ENCODE measurements at places on chromosomes 12 and 14.

DNA sequence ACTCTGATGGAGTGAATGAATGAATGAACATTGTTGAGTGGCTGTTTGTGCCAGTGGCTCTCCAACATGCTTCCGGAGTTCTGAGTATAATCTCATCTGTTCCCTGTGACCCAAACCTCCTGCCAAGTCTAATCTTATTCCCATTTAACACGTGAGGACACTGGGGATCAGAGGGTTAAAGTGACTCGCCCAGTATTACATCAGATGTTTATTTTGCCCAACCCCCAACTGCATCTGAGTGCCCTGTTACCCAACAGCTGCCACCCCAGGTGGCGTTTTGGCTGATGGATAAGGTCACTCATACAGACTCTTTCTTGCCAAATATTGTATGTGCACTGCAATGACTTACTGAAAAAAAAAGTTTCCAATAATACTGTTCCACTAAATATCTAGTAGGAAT, 210.9 kb downstream of the EXOC5 start:
- no peak for DNase-seq

DNA sequence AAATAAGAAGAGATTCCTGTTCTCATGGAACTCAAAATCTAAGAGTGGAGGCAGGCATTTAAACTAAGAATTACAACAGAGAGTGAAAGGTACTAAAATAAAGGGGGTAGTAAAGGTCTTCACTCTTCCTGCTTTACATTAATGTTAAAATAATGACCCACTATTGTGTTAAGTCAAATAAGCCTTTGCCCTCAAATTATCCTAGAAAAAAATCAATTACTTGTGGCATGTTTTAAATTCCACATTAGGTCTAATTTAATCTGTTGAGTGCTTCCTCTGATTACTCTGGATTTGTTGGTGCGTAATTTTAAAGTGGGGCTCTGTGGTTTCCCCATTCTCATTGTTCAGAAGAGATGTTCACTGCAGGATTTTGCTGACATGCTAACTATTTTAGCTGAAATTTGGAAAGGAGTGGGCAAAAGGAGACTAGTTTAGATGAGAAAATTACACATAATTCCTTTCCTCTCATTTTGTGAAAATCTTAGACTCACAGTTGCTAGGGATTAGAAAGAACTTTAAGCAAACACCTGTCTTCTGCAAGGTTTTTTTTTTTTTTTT, 35.5 kb downstream of the BTG1 start:
- no peak for DNase-seq

DNA sequence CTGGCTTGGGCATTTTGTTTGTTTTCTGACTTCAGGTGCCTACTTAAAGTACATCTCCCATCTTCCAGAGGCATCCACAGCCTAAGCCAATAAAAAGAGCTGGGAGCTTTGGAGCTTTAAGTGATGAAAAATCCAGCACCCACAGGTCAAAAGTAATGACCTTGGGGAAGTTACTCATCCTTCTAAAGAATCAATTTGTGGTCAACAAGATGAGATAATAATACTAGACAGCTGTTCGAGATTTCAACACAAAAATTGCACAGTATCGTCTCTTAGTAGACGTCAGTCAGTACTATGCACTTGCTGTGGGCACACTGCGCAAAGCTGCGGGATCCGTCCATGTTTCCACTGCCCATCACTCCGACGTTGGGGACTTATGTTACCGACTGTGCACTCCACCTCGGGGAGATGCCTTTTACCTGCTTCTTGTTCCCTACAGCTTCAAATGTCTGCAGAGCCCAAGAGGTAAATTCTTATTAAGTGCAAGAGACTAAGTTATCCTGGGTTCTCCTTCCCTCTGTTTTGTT, 1.3 kb downstream of the ST8SIA1 start:
- DNase-seq = no peak

DNA sequence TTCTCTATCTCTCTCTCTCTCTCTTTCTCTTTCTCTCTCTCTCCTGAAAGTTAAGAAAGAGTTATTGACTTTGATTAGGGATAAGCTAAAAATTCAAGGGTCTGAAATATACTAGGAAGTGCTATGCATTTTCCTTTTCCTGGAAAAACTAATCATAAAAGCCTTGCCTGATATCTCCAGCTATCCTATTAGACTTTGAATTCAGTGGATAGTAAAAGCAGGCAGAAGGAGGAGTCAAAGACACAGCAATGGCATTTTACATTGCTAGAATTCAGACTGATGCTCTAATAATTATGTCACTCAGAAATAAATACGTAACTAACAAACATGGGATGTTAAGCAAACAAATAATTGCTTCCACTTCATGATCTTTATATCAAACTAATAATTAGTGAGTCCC, 272.0 kb downstream of the SSPN start:
- no peak for DNase-seq

GRCh38 chr12:5254703-5255102, 177.2 kb upstream of the NTF3 start:
- DNase-seq = no peak

- no peak for DNase-seq
These were observed 258.1 kb downstream of the EGLN3 start for GRCh38 chr14:33692762-33693161.

- DNase-seq = no peak
These were observed 5.3 kb upstream of the ACACB start for GRCh38 chr12:109110988-109111495.

DNA sequence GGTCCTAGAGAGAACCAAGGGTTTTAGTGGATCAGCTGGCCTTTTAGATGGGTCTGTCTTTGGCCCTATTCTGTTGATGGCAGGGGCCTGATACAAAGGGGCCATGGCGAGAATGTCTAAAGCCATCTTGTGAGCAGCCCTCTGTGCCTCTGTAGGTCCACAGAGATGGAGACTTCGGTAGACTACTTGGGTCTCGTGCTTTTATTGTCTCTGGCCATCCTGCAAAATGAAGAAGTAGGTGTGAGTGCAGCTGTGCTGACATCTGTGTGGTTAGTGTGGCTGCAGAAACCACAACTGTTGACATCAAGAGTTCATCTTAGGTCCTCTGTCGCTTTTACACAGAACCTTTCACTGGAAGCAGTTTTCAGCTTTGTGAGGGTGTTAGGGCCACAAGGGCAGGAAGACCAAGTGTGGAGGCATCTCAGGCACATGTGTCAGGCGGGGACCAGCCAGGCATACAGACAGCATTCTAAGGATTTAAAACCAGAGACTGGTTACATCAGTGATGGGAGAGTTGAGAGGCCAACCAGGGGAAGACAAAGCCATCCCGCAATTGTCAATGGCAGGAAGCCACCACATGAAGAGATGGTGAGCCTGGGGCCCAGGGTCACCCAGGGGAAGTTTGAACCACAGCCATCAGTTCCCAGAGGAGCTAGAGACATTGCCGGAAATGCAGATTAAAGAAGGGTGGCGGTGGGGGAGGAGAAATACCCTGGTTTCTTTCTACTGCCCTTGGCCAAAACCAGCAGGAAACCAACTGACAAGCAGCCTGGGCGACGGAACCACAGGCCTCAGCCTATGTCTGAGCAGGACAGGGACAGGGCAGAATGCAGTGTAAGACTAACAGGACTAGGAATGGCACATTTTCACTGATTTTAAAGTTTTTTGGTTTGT, 13.0 kb upstream of the TPCN1 start:
- DNase-seq = no peak

GRCh38 chr14:53389202-53389601, 236.1 kb upstream of the DDHD1 start:
- no peak for DNase-seq

GRCh38 chr12:132176920-132177551, 32.8 kb downstream of the NOC4L start:
- no peak for DNase-seq

- no peak for DNase-seq
These were observed 5.8 kb downstream of the NR4A1 start for GRCh38 chr12:52056801-52057637.

- DNase-seq = no peak
These were observed 163.2 kb upstream of the CCDC198 start for GRCh38 chr14:57656853-57657252.

GRCh38 chr12:108603743-108604142, 5.9 kb upstream of the TMEM119 start:
- no peak for DNase-seq

DNA sequence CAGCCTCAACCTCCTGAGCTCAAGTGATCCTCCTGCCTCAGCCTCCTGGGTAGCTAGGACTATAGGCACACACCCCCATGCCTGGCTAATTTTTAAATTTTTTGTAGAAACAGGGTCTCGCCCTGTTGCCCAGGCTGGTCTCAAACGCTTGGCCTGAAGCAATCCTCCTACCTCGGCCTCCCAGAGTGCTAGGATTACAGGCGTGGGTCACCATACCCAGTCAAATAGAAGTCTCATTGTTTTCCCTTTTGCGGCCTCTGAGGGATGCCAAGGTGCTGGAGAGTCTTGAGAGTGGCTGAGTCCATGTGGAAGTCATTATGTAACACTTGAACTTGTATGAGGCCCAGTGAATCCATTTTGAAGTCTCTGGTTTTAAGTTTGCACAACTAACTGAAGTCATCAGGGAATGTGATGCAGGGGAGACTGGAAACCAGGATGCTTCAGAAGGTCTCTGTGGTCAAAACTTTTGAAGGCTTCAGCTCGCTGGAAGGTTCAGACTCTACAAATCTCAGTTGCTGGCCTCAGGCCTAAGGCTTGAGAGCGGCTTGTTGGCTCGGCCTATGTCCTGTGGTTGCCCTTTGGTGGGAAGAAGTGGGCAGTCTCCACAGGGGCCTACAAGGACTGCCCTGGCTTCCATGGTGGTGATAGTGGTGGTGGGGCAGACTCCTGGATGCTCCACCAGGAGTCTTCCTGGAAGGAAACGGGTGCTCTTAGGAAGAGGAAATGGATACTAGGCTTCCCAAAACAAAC, 29.2 kb downstream of the GALNT16 start:
- DNase-seq = no peak

DNA sequence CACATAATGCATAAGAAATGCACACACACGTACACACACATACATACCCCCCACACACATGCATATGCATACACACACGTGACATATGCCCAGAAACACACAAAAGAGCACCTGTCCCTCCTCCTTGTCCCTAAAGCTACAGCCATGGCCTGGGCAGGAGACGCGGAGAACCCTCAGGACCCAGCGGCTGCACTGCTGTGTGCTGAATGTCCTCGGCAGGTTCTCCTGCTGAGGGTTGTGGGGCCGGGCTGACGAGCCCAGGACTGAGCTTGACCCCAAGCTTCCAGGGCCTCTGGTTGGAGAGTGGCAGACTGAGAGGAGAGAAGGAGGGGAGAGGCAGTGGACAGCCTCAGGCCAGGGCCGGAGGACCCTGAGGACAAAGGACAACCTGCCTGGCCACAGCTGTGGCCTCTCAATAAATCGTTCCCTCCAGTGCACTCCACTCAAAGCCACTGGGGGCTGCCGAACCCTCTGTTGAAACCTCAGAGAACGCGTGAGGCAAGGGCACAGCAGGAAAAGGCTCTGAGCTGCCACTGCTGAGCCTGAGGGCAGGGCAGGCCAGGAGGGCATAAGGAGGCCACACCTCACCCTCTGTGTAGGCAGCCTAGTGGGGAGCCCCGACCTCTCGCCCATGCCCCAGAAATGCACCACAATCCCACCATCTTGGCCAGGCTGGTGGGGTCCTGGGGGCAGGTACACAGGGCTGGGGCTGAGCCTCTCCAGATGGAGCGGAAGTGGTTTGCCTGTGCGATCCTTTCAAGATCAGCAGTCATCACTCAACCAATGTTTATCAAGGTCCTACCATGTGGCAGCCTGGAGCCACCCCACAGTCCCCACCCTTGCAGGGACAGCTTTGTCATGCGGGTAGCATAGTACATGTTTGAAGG, 3.1 kb downstream of the CACNA2D4 start:
- DNase-seq = no peak

- DNase-seq = no peak
These were observed 326.1 kb downstream of the TMEM121 start for GRCh38 chr14:105852378-105853088.

- no peak for DNase-seq
These were observed 851 bp downstream of the YLPM1 start for GRCh38 chr14:74763803-74764531.

DNA sequence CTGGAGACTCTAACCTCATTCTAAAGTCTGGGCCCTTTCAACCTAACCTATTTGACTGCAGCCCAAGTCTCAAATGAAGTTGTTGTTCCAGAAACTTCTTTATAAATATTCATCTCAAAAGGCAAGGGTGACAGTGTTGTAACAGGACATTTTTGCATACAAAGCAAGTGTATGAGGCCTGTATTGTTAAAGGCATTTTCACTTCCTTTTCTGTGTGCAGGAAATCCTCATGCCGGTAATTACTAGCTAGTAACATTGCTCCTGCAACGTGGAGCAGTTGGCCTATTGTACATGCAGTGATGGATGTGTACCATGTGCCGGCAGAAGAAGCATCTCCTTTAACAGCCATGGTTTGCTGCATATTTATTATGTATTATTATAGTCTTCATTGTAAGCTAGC, 156.5 kb upstream of the RMST start:
- no peak for DNase-seq

GRCh38 chr14:73426877-73427276, 31.5 kb downstream of the NUMB start:
- DNase-seq = no peak

DNA sequence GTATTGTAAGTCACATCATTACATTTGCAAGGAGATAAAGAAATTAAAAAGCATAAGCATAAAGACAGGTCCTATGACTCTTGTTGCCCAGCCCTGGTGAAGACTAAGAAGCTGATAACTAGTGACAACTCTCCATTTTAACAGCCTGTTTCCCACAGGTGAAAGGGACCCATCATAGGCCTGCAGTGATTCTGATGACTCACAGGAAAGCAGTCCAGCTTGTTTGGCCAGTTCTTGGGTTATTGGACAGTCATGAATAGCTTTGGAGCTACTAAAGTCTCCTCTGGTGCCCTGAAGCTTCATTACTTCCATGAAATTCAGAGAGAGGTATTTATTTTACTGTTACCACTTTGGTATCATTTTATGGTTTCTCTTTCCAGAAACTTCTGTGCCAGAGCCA, 55.5 kb upstream of the DYRK2 start:
- DNase-seq = no peak

- no peak for DNase-seq
These were observed 13.7 kb downstream of the P2RX4 start for GRCh38 chr12:121223292-121224285.

- DNase-seq = no peak
These were observed 57.4 kb upstream of the FOXN3 start for GRCh38 chr14:89474464-89474863.

GRCh38 chr14:62162998-62163589, 400.9 kb downstream of the SNAPC1 start:
- DNase-seq = no peak

- DNase-seq = no peak
These were observed 7.3 kb upstream of the RIC8B start for GRCh38 chr12:106767206-106767605.

GRCh38 chr12:25107920-25108319, 87.0 kb downstream of the DNAI7 start:
- no peak for DNase-seq
